Stimulated activated CD8-positive, alpha-beta memory T cell treated with anti-CD3 and anti-CD28 coated beads, Interleukin-4, amount 100 ng/mL, for 4 hours (primary cell): ENCODE measurements at places on chromosomes 1 and 21.

- DNase-seq: no peak
Measured at GRCh38 chr1:109255097-109255651, 5.8 kb downstream of the CELSR2 start.

DNA sequence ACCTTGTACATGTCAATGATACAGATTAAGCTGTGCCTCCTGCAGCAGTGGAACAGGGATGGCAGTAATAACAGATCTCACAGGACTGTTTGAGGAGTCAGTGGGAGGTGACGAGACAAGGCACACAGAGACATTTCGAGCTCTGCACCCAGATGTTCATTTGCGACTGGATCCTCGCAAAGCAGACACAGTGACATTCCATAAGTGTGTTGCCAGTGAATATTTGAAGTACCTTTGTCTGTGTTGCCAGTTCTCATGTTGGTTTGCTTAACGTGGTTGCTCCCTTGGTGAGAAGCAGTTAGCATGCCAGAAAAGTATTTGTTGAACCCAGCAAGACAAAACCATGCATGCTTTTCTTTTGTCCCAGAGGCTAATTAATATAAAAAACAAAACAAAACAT, 67.0 kb downstream of the NID1 start:
- no peak for DNase-seq

DNA sequence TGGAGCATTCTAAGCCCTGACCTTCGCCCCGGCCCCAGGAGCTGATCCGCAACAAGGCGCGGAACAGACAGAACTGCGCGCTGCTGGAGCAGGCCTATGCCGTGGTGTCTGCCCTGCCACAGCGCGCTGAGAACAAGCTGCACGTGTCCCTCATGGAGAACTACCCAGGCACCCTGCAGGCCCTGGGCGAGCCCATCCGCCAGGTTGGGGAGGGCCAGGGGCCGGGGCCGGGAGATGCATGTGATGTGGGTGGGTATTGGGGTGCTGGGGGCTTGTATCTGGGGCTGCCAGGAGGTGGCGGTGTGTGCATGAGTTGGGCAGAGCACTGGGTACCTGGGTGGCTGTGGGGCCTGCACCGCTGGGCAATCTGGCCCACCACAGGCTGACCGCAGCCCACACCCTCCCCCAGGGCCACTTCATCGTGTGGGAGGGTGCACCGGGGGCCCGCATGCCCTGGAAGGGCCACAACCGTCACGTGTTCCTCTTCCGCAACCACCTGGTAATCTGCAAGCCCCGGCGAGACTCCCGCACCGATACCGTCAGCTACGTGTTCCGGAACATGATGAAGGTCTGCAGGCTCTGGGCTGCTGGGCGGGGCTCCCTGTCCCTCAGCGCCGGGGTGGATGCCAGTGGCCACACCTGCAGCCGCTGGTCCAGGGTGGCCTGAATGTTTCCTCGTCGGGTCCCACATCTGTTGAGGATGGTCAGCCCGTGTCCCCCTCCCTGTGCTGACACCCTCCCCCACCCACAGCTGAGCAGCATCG, 65.8 kb downstream of the TRIM11 start:
- no peak for DNase-seq

DNA sequence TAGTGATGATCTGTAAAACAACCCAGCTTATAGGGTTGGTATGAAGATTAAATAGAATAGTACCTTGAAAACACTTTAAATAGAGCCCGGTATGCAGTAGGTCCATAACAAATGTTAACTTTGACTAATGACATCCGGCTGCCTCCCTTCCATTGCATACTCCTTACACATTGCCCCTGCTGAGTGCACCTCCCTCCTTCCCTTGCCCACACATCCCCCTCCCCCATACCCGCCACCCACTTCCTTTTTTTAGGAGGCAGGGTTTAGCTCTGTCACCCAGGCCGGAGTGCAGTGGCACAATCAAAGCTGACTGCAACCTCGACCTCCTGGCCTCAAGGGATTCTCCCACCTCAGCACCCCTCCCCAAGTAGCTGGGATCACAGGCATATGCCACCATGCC, 24.4 kb upstream of the ZC3H12A start:
- DNase-seq: peak; percentile 6

GRCh38 chr1:168553680-168554553, 10.1 kb upstream of the XCL2 start:
- DNase-seq: no peak

- DNase-seq: no peak
Measured at GRCh38 chr1:67921725-67922489, 88.6 kb upstream of the GNG12 start.

DNA sequence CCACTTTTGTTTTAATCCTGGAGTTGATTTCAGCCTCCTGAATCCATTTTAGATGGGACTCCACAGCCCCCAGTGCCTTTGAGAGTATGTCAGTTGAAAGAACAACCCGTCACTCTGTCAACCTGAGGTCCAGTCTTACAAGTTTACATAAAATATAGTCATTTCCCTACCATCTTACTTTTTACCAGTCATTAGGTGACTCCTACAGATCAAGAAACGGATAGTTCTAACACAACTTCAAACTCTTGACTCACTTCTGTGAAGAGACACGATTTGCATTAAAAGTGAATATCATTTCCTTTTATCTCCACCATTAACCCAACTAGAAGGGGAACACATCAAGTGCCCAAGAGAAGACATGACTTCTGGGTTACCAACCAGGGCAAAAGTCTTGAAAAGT, 147.1 kb downstream of the NTPCR start:
- DNase-seq: no peak

DNA sequence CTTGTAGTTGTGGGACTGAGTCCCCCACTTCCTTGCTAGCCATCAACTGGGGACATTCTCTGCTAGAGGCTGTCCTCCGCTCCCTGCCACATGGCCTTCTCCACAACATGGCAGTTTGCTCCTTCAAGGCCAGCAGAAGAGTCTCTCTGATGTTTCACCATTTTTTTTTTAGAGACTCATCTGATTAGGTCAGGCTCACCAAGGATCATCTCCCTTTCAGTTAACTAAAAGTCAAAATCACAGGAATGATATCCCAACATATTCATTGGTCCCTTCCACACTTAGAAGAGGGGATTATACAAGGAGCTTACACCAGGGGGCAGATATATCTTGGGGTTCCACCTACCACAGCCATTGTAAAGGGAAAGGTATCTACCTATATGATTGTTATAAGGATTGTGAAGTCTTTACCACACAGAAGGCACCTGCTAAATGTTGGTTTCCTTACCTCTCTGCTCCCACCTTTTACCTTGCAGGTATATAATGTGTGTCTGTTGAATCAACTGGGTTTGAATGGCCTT, 23.3 kb downstream of the RIMKLA start:
- no peak for DNase-seq

DNA sequence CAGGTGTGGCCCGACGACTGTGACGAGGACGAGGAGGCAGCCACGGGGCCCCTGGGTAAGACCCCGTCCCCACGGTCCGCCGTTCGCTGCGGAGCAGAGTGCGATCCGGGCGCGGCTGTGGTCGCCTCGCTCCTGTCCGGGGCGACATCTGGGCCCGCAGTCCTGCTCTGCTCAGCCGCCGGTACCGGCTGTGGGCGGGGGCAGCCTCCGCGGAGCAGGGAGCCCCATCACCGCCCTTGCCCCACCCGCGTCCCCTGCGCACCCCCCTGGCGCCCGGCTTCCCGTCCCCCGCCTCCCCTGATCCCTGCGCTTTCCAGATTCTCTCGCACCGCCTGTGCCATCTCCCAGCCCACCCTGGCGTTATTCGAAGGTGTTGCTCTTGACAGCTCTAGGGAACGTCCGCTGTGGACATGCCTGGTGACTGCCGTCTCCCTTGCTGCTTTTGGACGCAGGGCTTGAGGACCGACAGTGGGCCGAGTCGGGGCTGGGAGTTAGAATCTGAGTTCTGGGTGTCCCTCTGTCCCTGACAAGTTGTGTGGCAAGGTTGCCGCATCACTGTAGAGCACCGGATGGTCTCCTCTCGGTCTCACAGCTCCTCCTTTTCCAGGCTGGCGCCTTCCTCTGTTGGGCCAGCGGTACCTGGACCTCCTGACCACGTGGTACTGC, 596 bp downstream of the TOR3A start:
- DNase-seq: no peak

DNA sequence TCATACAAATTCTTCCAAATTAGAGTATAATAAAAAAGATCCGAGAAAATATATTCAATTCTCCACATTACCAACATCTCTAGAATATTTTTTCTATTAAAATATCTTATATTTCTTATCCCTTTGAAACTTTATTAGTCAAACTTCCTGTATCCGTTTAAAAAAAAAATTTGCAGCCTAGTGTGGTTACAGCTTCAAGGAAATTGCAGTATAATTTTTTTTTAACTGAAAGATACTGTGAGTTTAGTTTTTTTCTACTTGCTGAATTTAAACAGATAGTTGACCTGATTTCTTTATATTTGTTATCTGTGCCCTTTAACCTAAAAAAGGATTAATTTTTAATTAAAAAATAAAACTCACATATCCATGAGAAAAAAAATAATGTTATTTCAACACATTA, 1.5 kb downstream of the RGS18 start:
- DNase-seq: no peak
